Caki2 (cell line): ENCODE measurements at places on chromosomes 5 and 9. TPM values are rescaled to one million over a fixed set of nuclear protein-coding genes. Genes with fewer than 3 reads are reported as not detected.
A peak's percentile ranks its signal among the peaks of the same experiment; 100 is the strongest.

- no peak for DNase-seq
These were observed 11.1 kb downstream of the LHX6 start for GRCh38 chr9:122217640-122218039.

GRCh38 chr9:127187231-127187956, 65.0 kb upstream of the ANGPTL2 start:
- peak; percentile 89 for DNase-seq

DNA sequence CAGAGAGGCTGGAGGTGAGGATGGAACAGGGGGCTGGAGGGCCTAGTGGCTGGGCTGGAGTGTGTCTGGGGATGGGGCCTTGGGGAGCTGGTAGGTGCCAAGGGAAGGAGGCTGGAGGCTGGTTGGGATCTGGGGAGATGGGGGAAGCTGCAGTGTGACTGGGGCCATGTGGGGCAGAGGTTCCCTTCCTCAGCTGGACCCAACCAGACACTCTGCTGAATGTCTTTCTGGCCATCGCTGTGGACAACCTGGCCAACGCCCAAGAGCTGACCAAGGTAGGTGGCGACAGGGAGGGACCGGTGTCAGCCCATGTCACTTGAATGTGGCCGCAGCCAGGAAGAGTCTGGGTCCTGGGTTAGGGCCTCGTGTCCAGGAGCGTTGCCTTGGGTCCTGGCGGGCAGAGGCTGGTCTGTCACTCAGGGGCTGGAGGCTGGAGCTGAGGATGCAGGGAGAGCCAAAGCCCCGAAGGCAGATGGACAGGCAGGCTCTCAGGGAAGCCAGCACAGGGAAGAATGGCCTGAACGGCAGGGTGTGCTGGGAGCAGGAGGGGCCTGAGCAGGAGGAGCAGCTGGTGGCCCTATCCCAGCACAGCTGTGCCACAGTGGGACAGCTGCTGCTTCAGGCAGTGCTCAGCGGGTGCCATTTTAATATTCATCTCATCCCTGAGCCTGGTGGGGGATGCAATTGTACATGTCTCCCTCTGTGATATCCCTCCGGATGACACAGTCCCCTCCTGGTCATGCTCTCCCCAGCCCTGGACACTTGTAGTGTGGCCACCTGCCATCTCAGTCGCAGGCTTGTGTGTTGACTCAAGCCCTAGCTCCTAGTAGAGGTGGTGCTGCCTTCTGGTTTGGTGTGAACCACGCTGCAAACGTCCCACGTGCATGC, 132.5 kb downstream of the CACNA1B start:
- no peak for DNase-seq

DNA sequence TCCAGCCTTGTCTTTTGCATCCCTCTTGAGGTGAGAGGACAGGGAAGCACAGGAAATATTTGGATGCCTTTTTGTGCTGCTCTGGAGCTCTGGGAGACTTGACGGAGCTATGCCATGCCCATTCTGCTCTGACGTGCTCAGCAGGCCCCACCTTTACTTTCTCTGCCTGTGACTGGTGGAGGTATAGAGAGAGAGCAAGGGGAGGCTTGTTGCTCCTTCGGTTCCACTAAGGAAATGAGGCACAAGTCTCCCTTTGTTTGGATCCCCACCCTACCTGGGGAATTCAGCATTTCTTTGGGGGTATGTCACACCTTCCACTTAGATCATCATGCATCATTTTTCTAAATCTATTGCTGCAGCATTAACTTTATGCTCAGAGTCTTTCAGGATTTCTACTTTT, 121.8 kb upstream of the CNTLN start:
- no peak for DNase-seq

- DNase-seq, result no peak
These were observed 407.4 kb upstream of the IZUMO3 start for GRCh38 chr9:24953070-24953469.

The RGS7BP gene
- total RNA-seq, result not detected in 2 replicates

The IL4 gene
- total RNA-seq, result not detected in 2 replicates

The CCDC171 gene
- total RNA-seq, result 0.14 and 0.47 TPM in 2 replicates

The NTNG2 gene
- 5.1 and 31.1 TPM in 2 replicates for total RNA-seq
